ENCODE measurements at places on chromosomes 6 and 20.
A peak's percentile ranks its signal among the peaks of the same experiment; 100 is the strongest.

- no peak for DNase-seq
These were observed 5.4 kb downstream of the SLC29A1 start for GRCh38 chr6:44228836-44229235.

DNA sequence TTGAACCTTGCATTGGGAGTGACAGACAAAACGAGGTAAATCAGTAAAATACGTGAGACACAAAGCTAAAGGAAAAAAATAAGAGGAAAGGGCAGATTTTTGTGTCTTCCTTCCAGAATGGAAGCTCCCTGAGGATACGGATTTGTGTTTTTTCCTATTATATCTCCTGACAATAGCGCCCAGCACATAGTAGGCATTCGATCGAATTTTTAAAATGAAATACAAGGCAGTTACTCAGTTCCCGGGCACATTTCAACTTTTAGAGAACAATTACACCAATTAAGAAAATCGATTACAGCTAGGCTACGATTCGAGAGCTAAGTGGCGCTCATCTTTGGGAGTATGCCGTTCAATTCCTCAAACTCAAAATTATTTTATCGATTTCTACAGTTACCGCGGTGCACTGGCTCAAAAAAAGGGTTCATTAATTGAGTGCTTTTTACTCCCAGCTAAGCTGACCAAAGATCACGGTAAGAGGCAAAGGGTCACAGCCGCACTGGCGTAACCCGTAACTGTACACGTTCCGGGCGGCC, 443 bp downstream of the RMND1 start:
- DNase-seq, result no peak

GRCh38 chr20:20459726-20460125, 91.8 kb downstream of the INSM1 start:
- no peak for DNase-seq

GRCh38 chr6:42746463-42747391, 824 bp upstream of the TBCC start:
- peak; percentile 74 for DNase-seq

DNA sequence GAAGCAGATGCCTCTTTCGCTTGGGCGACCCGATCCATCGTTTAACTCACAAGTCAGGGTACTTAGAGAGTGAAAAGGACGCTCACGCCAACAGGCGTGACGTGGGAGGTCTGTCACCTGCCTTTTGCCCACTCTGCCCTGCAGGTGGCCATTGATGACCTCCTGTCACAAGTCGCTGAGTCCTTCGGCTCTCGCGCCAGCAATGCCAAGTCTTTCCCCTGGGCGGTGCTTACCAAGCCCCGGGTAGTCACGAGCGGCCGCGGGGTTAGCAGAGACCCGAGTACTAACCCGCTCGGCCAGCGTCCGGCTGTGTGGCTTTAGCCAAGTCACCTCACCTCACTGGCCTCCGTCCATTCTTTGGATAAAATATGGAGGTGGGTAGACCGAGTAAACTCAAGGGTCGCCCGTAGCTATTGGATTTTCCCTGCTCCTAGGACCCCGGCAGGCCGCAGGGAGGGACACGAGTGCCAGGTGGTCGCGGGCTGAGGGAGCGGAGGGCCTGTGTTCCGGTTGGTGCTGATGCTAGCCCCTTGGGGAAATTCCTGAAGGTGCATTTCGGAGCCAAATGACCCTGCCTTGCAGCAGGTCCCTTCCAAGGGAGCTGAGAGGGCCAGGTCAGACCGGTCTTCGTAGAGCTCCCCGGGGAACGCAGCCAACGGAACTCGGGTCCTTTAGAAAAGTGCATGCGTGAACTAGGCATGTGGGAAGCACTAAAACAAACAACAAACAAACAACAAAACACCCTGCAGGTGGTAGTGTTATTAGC, 668 bp downstream of the PKIB start:
- DNase-seq, result no peak

DNA sequence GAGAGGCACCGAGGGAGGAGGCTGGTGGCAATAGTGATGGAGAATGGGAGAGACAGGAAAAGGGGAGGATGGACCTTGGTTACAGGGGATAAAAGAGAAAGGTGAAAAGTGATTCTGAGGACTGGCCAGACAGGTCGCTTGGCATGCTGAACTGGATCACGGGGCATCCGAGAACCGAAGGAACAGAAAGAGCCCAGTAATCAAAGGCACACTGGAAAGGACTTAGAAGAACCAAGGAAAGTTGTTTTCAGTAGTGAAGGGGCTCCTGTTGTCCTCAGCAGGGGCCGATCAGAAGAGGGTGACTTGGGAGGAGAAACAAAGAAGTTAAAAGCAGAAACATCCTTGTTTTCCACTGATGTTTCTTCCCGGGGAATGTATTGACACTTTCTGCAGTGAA, 18.9 kb downstream of the SYTL3 start:
- DNase-seq, result no peak

GRCh38 chr6:117933471-117933870, 26.4 kb downstream of the SLC35F1 start:
- DNase-seq, result no peak

DNA sequence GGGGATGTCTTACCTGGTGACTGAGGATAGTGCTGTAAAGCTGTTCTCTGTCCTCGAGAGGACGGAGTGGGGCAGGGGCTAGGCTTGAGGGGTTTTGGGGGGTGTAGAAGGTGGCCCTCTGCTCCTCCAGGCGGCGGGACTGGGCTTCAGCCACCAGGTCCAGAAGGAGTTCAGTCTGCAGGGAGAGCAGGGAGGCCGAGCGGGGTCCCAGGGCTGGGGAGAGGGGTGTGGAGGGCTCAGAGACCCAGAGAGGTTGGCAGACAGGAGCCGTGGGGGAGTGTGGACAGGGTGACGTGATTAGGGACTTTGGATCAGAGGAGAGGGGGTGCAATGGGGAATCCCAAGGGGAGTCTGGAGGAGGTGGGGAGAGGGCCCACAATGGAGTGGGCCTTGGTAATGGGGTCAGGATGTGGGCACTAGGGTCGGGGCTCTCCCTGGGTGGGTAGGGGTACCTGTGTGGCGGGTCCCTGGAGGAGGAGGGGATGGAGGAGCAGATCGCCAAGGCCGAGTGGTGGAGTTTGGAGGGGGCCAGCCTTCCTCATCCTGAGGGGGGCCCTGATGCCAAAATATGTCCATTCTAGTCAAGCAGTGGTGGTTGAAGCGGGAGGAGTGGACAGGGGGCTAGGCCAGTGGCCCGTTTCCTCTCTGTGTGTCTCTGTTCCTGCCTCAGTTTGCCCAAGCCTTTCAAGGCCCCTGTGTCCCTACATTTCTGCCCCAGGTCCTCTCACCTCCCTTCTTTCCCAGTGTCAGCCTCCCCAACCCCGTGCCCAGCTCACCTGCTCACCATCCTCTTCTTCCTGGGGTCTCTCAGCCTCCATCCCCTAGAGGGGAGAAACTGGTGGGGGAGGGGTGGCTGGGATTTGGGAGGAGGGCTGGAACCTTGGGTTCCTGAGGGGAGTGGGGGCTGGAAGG, 491 bp downstream of the GPSM3 start:
- no peak for DNase-seq

DNA sequence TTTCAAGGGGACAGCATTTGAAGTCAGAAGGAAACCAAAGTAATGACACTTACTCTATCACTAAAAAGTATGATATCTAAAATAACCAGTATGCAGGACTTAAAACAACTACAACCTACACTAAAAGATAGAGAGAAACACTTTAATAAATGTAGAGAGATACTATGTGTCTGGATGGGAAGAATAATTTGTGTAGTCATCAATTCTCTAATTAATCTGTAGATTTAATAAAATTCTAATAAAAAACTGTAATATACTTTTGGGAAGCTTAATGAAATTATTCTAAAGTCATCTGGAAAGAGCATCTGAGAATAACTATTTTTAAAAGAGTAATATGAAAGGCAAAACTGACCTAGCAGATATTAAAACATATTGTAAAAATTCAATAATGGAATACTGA, 52.1 kb downstream of the PRKN start:
- DNase-seq, result no peak

DNA sequence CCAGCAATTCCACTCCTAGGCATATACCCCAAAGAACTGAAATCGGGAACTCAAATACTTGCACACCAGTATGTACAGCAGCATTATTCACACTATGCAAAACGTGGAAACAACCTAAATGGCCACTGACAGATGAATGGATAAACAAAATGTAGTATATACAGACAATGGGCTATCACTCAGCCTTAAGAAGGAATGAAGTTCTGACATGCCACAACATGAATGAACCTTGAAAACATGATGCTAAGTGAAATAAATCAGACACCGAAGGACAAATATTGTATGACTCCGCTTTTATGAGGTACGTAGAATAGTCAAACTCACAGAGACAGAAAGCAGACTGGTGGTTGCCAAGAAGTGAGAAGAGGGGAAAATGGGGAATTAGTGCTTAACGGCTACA, 59.1 kb upstream of the CCN6 start:
- DNase-seq, result no peak

DNA sequence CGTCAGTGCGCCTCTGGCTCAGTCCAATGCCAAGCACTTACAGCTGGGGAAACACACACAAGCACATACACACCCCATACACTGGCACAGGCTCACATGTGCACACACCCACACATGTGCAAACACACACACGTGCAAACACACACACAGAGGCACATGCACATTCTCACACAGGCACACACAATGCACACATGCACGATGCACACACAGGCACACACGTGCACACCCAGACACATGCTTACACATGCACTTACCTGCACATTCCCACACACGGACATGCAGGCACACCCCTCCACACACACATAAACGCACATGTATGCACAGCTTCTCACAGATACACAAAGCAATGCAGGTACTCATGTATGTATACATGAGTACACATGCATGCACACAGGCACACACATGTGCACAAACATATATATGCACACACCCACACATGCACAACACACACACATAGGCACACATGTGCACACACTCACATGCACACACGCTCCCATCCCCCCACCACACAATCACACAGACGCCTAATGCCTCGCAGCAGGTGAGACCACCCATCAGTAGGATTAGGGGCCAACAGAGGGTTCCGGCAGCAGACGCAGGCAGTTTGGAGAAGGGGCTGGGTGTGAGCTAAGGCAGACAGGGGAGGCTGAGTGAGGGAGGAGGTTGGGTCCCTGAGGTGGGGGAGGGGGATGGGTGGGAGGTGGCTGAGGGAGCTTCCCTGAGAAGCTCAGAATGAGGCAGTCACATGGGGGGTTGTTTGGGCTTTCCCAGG, 71.2 kb upstream of the SLCO4A1 start:
- no peak for DNase-seq

DNA sequence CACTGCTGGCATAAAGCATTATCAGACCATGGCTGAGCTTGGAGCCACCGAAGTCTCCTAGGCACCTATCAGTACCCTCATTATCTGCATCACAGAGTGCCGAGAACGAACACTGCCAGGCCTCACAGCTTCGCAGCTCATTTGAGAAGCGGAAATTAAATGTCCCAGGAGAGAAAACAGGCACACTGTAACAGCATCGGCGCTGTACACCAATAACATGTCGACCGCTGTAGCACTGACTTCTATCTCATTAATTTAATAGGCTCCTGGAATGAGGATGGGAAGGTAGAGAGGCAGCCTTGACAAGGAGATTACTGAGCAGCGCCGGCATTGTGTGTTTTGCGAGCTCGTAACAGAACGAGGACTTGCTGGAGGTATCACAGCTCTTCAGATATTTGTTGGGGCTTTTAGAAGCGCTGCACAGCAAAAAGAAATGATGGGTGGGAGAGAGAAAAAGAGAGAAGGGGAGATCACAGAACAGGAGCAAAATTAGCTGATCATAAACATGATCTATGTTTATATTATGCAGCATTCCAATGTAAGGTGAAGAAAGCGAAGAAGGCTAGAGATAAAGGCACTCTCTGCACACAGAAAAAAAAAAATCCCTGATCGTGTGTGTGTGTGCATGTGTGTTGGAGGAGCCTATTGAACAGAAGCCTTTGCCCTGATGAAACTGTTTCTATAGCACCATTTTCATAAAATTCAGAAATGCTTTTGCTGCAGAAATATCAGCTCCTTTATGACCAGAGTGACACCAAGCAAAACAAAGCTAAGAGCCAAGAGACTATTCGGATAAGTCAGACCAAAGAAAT, 29.2 kb downstream of the ID4 start:
- DNase-seq, result no peak

DNA sequence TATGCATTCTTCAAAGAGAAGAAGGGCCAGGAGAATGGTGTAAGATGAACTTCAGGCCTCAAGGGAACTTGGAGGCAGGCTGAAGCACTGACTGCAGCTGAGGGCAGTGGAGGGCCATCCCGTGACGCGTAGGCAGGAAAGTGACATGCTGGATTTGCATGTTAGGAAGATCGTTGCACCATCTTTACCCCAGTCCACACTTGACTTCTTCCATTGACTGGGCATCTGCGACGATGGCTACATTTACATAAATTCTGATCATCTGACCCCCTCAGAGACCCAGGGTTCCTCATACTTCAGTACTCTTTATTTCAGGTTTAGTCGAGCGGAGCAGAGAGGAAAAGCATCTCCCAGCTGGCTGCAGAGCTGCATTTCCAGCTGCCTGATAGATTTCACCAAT, 180.2 kb downstream of the PTPRT start:
- no peak for DNase-seq

All from activated CD4-positive, CD25-positive, alpha-beta regulatory T cell (primary cell).